Activated T-helper 1 cell treated with anti-CD3 and anti-CD28 coated beads, Interleukin-12 subunit alpha, Interleukin-12 subunit beta, Interleukin-2, Interleukin-4 antibody, amounts not matched to agents 30 ng/mL and 10 ng/mL and 1 ng/mL, durations not matched to agents 14 hours and 24 hours and 36 hours (primary cell): ENCODE measurements at places on chromosomes 7 and 10. TPM values are rescaled to one million over a fixed set of nuclear protein-coding genes. Genes with fewer than 3 reads are reported as not detected.

GRCh38 chr10:191703-192518 lies 56.7 kb downstream of the ZMYND11 start:
- DNase-seq = no peak

GRCh38 chr10:103171278-103171677 lies 21.8 kb downstream of the NT5C2 start:
- DNase-seq = no peak

- DNase-seq = no peak
These were observed 166.5 kb downstream of the COL28A1 start for GRCh38 chr7:7369134-7369533.

The CWF19L1 gene
- 37.3 and 42.6 TPM in 2 replicates for total RNA-seq

DNA sequence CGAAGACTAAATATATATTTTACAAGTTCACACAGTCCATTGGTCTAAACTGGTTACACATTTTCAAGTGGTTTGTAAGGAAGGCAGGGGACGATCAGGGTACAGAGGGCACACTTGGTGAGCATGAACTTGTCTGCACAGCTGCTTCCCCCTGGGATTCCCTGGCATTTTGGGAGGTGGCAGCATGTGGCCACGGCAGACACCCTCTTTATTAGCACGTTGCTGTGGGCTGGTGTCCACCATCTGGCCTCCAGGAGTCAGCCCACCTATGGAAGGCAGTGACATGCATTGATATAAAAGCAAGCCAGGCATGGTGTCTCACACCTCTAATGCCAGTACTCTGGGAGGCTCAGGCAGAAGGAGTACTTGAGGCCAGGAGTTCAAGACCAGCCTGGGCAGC lies 350.2 kb downstream of the TYW1 start:
- no peak for DNase-seq

- DNase-seq = no peak
These were observed 2.7 kb downstream of the COBL start for GRCh38 chr7:51313738-51314425.

GRCh38 chr7:66664590-66665293 lies 36.1 kb downstream of the KCTD7 start:
- DNase-seq = no peak

GRCh38 chr7:49091089-49091488 lies 166.7 kb downstream of the CDC14C start:
- no peak for DNase-seq

The H2BK1 gene
- not detected in 2 replicates for total RNA-seq
